ENCODE measurements at places on chromosomes 5 and 9. TPM values are rescaled to one million over a fixed set of nuclear protein-coding genes. Genes with fewer than 3 reads are reported as not detected.

DNA sequence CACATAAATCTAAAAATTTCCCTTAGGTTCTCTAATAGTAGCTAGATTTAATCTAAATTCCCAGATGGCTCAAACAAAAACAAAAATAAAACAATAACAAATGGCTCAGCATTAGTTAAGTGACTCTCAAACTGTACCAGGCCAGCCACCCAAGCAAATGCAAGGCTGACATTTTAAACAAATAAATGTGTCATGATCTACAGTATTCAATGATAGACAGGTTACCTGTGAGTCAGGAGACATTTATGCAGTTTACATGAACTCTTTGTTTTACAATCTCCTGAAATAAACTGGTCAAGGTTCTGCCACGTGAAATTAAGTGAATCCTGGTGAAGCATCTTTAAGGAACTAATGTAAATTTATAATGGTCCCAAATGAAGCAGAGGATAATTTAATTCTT lies 580.2 kb upstream of the PTPRD start:
- H3K4me3 ChIP-seq: no peak overlapping the region
- H3K27ac ChIP-seq: no peak overlapping the region

DNA sequence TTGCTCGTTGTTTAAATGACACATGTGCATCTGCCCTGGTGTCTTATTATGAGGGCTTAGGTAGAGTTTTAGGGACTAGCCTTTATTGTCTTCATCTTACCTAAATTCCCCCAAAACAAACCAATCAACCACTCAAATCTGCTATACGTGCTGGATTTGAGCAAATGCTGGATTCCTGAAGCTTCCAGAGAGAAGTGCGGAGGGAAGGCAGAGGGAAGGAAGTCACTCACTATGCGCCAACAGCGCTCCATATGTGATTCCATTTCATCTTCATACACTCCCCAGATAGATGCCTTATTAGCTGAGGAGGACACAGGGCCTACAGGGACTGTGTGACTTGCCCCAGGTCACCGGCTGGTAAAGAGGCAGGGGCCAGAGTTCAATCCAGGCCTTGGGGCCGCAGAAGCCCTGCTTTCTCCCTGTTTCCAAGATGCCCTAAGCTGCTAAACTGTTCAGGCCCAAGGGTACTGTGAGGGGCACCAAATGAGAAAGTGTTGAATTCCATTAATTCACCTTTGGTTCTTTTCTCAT lies 63.5 kb downstream of the OTULIN start:
- H3K4me1 ChIP-seq: peaks cover 16% of the 10 kb centered on the region
- DNase-seq: no peak
- H3K36me3 ChIP-seq: peaks cover 32% of the 10 kb centered on the region
- H3K27me3 ChIP-seq: no peaks in the 10 kb centered on the region

DNA sequence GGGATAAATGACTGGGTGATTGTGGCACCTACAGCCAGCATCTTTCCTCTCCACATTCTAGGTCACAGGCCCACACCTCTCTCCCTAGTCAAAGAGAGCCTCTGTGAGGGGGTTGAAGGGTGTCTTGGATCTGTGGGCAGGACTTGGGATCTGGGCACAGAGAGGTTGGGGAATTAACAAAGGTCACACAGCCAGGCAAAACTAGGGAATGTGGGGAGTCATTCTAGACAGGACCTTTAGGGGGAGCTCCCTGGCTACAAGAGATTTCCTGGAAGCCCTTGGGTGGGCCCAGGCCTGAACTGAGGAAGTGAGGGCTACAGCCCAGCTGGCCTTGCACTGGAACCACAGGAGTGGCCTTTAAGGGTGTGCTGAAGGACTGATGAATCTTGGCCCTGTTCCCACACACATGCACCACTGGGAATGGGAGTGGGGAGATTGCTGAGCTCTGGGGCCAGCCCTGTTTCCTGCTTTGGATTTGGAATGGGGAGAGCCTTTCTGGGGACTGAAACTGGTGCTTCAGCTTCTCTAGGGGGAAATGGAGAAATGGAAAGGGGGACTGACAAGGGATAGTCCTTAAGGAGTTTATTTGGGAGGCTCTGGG lies 12.4 kb upstream of the CXXC5 start:
- peaks cover 4% of the 10 kb centered on the region for H3K36me3 ChIP-seq
- no peak overlapping the region for H3K4me3 ChIP-seq
- peak overlapping the region; percentile 65 for H3K27ac ChIP-seq

The C9 gene
- total RNA-seq: not detected

The GPR21 gene
- total RNA-seq: not detected

The KIF12 gene
- total RNA-seq: not detected

DNA sequence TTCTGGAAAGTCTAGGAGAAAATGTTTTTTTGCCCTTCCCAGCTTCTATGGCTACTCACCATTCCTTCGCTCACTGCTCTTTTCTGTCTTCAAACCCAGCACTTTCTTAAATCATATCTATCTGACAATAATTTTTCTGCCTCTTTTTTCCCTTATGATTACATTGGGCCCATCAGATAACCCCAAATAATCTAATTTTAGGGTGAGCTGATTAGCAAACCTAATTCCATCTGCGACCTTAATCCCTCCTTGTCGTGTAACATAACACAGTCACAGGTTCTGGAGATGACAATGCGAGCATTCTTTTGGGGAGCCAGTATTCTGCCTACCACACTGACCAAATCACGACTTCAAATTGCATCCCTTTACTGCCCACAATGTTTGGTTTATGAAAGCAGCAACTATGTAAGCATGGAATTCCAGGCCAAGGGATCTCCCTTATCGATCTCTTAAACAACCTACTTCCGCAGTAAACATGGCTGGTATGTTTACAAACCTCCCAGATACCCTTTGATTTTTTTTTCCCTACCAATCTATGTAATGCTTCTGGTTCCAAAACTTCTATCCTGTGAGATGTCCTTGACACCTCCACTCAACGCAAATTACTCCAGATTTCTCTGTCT lies 2122.2 kb downstream of the MAT2B start:
- no peak overlapping the region for H3K27ac ChIP-seq
- no peak overlapping the region for H3K4me3 ChIP-seq
- no peaks in the 10 kb centered on the region for H3K27me3 ChIP-seq

Measured in activated CD4-positive, alpha-beta memory T cell treated with anti-CD3 and anti-CD28 coated beads for 36 hours (primary cell).